Effector CD4-positive, alpha-beta T cell (primary cell): ENCODE measurements at places on chromosomes 6 and 20.

DNA sequence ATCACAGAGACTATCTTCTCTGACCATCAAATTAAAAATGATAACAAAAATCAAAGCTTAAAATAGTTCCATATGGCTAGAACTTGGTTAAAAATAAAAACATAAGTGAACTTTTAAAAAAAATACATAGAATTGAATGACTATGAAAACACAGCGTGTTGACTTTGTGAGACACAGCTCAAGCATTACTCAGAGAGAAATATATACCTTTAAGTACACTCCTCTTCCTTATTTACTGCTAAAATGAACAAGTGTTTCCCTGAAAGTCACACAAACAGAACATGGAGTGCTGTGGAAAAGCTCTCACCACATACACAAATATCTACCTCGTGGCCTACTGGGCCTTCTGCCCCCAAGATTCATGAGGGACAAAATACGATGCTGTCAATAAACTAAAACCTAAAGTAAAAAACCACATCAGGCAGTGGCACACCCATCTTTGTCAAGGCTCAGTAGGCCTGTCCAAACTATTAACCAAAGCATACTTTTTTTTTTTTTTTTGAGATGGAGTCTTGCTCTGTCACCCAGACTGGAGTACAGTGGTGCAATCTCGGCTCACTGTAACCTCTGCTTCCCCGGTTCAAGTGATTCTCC, 7.5 kb downstream of the FAXC start:
- DNase-seq = no peak

- no peak for DNase-seq
These were observed 6.0 kb downstream of the CST7 start for GRCh38 chr20:24955045-24955444.

DNA sequence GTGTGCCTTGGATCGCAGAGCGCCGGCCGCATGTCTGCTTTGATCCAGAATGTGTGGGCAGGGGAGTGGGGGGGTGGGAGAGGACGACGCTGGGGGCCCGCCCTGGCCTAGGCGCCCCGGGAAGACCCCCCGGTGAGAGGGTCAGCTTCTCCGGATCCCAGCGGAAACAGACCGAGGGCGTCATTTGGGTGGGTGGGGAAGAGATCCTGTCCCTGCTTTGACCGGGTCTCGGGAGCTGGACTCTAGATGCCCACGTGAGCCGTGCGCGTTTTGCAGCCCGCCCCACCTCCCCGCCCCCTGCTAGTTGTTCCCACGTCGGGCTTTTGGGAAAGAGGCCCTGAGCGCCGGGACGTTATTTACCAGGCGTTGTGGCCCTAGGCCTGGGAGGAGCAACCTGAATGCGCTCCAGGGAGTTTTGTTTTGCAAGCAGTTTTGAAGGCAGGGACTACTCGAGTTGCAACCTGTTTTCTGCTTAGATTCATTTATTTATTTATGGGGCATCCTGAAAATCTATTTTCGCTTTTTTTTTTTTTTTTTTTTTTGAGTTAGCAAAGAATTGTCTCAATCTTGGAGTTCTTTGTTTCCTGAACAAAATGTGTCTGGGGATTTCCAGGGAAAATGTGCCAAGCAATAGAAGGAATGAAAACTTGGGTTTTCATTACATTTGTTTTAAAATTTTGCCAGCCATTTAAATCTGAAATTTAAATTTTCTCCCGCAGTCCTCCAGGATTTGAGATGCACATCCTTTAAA, 1.6 kb downstream of the DSP start:
- DNase-seq = no peak

- DNase-seq = no peak
These were observed 303.6 kb upstream of the FERMT1 start for GRCh38 chr20:6426287-6426891.

- no peak for DNase-seq
These were observed 5.2 kb upstream of the ABHD16B start for GRCh38 chr20:63856098-63856511.

GRCh38 chr20:55269913-55270312, 735.4 kb downstream of the CBLN4 start:
- DNase-seq = no peak

- no peak for DNase-seq
These were observed 55.6 kb downstream of the SENP6 start for GRCh38 chr6:75657327-75657726.

DNA sequence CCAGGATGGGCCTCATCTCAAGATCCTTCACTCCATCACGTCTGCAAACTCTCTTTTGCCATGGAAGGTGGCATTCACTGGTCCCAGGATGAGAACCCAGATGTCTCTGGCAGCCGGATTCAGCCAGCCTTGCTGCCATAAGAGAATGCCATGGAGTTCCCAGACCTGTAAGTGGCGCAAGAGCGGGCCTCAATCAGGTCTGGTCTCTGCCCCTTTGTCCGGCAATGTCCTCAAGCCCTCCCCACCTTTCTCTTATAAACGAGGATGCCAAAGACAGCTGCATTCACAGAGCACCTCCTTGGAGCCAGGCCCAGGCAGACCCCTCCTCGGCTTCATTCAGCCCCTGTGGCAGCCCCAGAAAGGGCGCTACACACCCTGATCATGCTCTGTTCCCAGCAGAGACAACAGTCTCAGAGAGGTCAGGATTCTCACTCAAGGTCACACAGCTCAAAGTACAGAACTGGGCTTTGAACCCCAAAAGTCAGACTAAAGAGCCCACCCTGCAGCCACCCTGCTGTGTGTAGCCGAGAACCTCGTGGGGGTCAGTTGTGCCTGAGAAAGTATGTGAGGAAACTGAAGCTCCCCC, 263.7 kb downstream of the TAF4 start:
- DNase-seq = no peak

GRCh38 chr20:44970243-44970757, 4.0 kb downstream of the STK4 start:
- DNase-seq = no peak

DNA sequence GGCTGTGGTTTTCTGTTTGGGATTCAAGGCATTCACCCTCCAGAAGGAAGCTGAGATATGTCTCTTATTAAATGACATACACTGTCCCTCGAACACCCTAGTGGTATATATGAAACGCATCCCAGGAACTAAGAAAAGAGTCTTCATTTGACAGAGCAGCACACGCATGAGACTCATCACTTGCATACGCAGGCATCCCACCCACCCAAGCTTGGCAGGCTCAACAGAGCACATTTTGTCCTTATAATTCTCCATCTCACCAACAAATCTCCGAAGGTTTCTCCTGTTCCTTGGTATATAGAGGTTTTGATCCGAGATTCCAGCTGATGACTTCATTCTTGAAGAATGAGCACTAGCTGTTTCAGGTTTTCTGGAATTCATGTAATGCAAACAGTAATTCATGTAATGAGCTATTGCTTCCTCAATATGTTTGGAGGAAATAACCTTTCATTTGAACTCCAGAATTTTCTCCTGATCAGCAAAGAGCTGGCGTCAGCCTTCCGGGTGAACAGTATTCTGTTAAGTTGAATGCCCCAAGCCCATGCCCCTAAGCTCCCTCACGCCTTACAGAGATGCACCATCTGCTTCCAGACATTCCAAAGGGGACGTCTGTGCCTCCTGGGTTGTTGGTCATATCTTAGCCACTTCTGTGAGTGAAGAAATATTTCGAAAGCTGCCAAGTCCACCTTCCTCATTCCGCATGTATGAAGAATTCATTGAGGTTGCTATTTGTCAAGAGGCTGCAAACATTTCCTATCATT, 66.0 kb upstream of the CDH4 start:
- no peak for DNase-seq

GRCh38 chr6:55633471-55633870, 54.5 kb upstream of the HMGCLL1 start:
- DNase-seq = no peak

DNA sequence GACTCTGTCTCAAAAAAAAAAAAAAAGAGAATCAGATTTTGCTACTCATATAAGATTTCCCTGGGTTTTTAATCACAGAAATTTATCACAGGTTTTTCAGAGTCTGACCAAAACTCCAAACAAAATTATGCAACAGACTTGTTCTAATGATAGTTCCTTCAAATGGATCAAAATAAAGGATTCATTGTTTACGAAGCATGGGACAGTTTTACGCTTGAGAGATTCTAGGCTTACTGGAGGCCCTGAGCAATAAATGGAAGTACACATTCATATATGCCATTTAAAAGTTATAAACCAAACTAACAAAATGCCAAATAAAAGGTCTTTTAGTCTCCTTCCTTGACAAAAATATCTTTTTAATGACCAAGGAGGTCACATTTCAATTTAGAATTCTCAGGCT, 245.1 kb upstream of the KCNQ5 start:
- DNase-seq = no peak

DNA sequence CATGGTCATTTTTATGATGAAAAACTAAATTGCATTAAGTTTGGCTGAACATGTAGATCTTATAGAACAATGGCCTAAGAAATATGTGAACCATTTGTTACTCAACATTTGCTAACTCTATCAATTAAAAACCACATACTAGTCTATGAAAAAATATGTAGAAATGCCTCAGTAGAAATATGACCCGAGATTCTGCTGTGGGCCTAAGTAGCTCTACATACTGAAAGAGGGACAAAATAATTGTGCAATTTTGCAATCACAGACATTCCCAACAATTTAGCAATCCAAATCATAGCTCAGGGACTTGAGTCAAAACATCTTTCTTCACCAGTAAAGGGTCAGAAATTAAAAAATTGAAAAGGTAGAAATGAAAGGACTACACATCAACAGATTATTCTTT, 619.0 kb downstream of the FRK start:
- DNase-seq = no peak

DNA sequence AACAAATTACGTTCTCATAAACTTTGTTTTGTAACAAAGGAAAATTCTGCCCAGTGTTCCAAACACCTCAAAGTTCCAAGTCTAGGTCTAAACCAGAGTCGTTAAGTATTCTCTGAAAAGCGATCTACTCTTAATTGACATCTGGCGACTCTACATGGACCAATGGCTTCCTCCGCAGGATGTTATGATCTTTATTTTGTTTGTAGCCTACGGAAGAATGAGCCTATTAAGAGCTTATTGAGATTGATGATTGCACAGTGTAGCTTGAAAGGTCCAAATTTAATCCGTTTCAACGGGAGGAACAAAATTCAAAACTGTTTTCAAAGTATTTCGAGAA, 61.1 kb downstream of the FAM217A start:
- no peak for DNase-seq

DNA sequence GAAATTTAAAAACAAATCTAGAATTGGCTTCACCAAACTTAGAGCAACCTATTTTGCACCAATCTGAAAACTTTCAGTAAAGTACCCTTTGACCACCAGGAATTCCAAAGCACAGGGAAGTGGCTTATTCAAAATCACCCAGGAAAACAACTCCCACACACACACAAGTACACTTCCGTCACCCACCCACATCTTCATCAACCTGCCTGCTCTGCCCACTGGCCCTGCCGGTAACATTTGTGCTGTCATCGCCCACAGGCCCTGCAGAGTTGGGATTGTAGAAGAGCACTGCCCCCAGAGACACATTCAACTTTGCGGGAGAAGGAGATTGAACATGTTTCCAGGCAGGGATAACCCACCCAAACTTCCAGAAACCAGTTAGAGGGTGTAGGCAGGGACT, 19.3 kb upstream of the SCML4 start:
- DNase-seq = no peak

- no peak for DNase-seq
These were observed 79.4 kb upstream of the TRAF3IP2 start for GRCh38 chr6:111685058-111685457.

GRCh38 chr6:20939161-20939775, 405.0 kb downstream of the CDKAL1 start:
- no peak for DNase-seq

DNA sequence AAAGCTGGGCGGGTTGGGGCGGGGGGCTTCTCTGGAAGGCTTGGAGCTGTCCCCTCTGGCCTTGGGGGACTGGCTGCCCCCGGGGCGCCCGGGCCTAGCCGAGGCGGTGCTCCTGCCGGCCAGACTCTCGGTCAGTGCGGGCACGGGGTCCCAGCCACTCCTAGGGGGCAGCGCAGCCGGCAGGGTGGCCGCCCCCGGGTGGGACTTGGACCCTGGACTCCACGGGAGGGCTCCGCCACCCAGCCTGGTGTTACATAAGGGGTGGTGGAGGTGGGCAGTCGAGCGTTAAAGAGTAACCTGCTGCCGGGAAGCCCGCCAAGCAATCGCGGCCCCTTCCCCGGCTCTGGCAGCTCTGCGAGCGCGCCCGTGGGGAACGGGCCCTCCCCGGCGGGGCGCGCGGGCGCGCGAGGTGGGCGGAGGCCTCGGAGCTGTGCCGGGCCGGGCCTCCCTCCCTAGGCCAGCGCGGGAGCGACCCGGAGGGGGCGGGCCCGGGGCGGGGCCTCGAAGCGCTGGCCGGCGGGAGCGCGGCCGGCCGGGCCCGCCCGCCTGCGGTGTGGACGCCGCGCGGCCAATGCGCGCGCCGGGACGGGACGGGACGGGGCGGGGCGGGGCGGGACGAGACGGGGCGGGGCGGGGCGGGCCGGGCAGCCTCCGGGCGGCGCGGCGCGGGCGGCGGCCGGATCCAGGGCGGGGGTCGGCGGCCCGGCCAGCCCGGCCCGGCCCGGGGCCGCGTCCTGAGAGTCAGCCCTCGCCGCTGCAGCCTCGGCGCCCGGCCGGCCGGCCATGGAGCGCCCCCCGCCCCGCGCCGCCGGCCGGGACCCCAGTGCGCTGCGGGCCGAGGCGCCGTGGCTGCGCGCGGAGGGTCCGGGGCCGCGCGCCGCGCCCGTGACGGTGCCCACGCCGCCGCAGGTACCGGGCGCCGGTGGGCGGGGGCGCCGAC, at the start of gene SLC2A4RG:
TSS of gene SLC2A4RG (plus strand) at position 647 of the 940 bp plus-strand sequence. CDS start at position 784, 137 bp downstream.
- peak; percentile 57 for DNase-seq

DNA sequence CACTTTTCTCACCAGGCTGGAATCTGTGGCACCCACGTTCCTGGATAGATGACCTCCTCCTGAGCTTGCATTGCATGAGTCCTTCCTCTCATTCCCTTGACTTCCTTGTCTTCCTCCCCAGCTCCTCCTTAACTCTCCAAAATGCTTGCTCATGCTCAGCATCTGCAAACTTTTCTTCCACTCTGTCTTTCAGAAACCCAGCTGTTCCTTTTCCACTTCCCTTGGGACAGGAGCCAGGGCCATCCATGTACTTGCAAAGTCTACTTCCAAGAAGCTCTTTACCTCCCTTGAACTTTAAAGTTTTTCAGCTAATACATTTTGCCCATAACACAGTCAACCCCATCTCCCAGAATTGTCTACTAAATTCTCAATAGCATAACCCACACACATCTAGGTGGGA, 861.7 kb downstream of the QKI start:
- no peak for DNase-seq

GRCh38 chr6:54415517-54415916, 107.3 kb downstream of the TINAG start:
- DNase-seq = no peak

GRCh38 chr6:39948199-39948791, 14.0 kb upstream of the MOCS1 start:
- no peak for DNase-seq

DNA sequence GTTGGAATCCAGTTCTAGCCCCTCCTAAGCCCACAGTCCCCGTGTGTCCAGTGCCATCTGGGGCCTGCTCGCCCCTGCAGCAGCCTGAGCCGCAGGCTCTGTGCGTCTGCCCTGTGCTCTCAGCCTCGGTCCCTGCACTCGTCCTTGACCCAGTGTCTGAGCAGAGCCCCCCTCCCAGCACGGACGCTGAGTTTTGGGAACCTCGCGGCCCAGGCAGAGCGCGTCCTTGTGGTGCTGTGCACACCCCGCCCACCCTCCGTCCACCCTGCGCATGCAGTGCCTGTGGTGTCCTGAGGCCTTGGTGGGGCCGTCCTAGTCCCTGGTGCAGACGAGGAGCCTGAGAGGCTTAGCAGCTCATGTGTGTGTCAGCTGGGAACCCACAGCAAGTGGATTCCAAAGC, 31.6 kb downstream of the OSBPL2 start:
- DNase-seq = no peak
